ENCODE measurements at places on chromosomes 16 and 17. TPM values are rescaled to one million over a fixed set of nuclear protein-coding genes. Genes with fewer than 3 reads are reported as not detected.

The SLFN13 gene
- total RNA-seq: 23.3 TPM

The TUBG2 gene
- 11.4 TPM for total RNA-seq

The SYCE1L gene
- total RNA-seq: 3.8 TPM

The OR2C1 gene
- not detected for total RNA-seq

The SEZ6L2 gene
- 0.13 TPM for total RNA-seq

The CCR7 gene
- 120 TPM for total RNA-seq

The MYO15B gene
- 17.2 TPM for total RNA-seq

The NECAB2 gene
- not detected for total RNA-seq

The VAT1L gene
- total RNA-seq: not detected

The SNAI3 gene
- 2.3 TPM for total RNA-seq

The MAPK8IP3 gene
- 57.4 TPM for total RNA-seq

The TTLL6 gene
- total RNA-seq: not detected

The TELO2 gene
- total RNA-seq: 89.3 TPM

The WNT3 gene
- total RNA-seq: not detected

The ITGAD gene
- total RNA-seq: not detected

The KCNH4 gene
- 1.2 TPM for total RNA-seq

The TBX2 gene
- total RNA-seq: not detected

The CTF1 gene
- 0.13 TPM for total RNA-seq

The CHD9NB gene
- 0.32 TPM for total RNA-seq

The TRPV2 gene
- 57.5 TPM for total RNA-seq

The MPP3 gene
- total RNA-seq: 0.78 TPM

The CFAP97D1 gene
- total RNA-seq: not detected

The CCL14 gene
- not detected for total RNA-seq

The NPIPA8 gene
- total RNA-seq: 7.0 TPM

The FBXL20 gene
- total RNA-seq: 24.9 TPM

The HSF5 gene
- 4.5 TPM for total RNA-seq

The PLA2G10 gene
- not detected for total RNA-seq

The PRSS22 gene
- total RNA-seq: not detected

The CTNS gene
- 31.2 TPM for total RNA-seq

The ARHGDIG gene
- not detected for total RNA-seq

The CES3 gene
- 0.57 TPM for total RNA-seq

The KRT9 gene
- not detected for total RNA-seq

The CA5A gene
- not detected for total RNA-seq

The PLCG2 gene
- total RNA-seq: 18.2 TPM

The ST6GALNAC2 gene
- total RNA-seq: not detected

The TSR1 gene
- total RNA-seq: 109 TPM

The CSH2 gene
- total RNA-seq: not detected

The CDRT15 gene
- not detected for total RNA-seq

The SPATA32 gene
- 0.25 TPM for total RNA-seq

The C17orf78 gene
- total RNA-seq: not detected

The SMTNL2 gene
- total RNA-seq: not detected
